ENCODE measurements at places on chromosomes 6 and 20.
A peak's percentile ranks its signal among the peaks of the same experiment; 100 is the strongest.

- peak; percentile 12 for DNase-seq
Observed at GRCh38 chr6:147127587-147127986, 76.6 kb upstream of the STXBP5 start.

DNA sequence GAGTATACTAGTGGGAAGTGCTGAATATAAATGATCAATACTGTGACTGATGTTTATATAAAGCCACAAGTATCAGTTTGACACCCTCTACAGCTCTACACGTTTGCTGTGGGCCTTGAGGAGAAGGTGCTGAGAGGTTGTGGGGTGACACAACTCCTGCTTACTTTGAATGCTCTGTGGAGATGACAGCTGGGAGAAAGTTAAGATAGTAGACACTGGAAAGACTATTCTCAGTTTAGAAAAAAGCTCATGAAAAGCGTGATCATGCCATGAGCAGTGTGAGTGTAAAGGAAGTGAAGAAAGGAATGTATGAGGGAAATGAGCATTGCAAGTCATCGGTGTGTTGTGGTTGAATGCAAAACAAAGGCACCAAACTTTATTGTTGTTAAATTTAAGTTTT lies 215.8 kb downstream of the UTRN start:
- DNase-seq: no peak

DNA sequence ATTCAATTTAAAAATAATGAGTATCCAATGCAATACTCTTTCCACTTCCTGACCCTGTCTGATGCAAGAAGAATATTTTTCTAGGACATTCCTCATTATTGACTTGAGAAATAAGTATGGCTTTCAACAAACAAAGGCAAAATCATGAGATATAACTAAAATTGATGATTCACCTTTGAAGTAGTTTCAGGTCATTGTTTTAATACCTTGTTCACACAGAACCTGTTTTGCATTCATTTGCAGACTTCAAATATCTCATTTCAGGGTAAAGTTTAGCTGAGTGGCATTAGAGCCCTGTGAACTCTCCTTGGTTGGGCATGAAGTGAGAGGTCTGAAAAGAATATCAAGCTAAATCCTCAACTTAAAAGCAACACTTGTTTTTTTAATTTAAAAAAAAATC lies 309.2 kb downstream of the NRN1 start:
- DNase-seq: no peak

GRCh38 chr6:105501826-105502344 lies 99.0 kb upstream of the PREP start:
- DNase-seq: no peak

DNA sequence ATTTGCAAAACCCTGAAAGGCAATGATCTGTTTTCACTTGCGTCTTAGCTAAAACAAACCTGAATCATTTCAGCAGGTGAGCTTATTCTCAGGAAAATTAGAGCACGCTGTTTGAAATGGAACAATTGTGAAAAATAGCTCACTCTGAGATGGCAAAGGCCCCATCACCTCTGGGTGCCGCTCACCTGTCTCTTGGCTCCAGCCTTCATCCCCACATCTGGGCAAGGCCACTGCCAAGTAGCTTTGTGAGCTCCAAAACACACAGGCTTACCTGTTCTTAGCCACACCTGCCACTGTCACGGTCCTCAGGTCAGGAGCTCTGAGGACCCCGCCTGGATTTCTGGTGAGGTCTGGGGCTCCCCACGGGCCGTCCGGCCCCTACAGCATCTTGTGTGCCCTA lies 66.7 kb downstream of the SMOC2 start:
- no peak for DNase-seq

DNA sequence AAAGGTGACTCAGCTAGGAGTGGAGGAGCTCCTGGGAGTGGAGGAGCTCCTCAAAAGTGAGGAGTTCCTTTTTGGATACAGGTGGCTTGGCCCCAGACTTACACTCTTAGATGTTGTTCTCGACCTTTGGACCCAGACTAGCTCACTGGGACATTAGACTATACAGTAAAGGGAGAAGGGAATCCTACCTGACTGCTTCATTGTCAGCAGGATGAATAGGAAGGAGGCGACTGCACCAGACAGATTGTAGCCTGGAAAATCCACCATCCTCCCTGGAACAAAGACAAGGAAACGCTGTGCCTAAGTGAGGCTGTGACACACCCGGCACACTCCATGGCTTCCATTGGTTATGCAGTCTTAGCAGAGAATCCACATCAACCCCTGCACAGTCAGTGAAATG lies at the start of gene BTNL2:
BTNL2 (minus strand) TSS at position 325 of the 400 bp plus-strand sequence; CDS start at position 267, 58 bp downstream.
- no peak for DNase-seq

- no peak for DNase-seq
Observed at GRCh38 chr20:59004763-59005522, 2.1 kb downstream of the CTSZ start.

- no peak for DNase-seq
Observed at GRCh38 chr6:22737331-22737730, 168.0 kb downstream of the HDGFL1 start.

GRCh38 chr6:48184648-48185047 lies 73.7 kb upstream of the PTCHD4 start:
- DNase-seq: no peak

DNA sequence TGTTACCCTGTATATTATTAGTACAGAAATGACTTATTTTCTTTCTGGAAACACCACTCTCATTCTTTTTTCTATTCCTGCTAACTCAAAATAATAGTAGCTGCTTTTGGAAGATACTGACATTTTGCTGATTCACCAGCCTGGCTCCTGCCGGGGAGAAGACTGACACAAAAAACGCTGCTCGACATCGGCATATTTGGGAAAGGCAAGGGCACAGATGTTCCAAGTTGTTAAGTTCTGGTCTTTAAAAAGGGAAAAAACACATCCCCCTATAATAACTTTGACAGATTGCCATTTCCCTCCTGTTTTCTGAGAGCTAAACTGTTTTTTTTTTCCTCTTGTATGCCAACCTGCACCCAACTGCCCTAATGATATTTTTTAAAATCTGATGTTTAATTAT lies 55.4 kb downstream of the CTNNBL1 start:
- no peak for DNase-seq

- DNase-seq: no peak
Observed at GRCh38 chr6:124149646-124150045, 346.0 kb downstream of the NKAIN2 start.

DNA sequence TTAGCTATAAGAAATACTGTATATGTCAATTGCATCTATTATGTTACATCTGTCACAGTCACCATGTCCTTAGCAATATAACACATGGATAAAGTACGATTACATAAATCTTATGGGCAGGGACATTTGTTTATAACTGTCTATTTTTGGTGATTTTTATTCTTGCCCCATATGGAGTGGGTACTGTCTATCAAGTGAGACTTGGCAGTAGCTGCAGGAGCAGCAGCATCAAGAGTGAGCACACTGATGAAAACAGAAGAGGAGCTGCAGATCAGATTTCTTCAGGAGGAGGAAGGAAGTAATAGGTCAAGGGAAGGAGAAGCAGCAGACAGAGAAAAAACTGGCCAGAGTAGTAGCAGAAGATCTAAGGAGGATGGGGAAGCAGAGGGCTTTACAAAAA lies 516.7 kb downstream of the C6orf118 start:
- DNase-seq: no peak

GRCh38 chr6:143136647-143137046 lies 76.0 kb downstream of the AIG1 start:
- no peak for DNase-seq

- DNase-seq: no peak
Observed at GRCh38 chr20:53826597-53827291, 233.1 kb upstream of the ZNF217 start.

- no peak for DNase-seq
Observed at GRCh38 chr20:10472871-10473270, 37.8 kb downstream of the SLX4IP start.

- no peak for DNase-seq
Observed at GRCh38 chr6:149940672-149940982, 1.2 kb upstream of the ULBP2 start.

GRCh38 chr6:163527291-163527690 lies 112.8 kb downstream of the QKI start:
- no peak for DNase-seq

DNA sequence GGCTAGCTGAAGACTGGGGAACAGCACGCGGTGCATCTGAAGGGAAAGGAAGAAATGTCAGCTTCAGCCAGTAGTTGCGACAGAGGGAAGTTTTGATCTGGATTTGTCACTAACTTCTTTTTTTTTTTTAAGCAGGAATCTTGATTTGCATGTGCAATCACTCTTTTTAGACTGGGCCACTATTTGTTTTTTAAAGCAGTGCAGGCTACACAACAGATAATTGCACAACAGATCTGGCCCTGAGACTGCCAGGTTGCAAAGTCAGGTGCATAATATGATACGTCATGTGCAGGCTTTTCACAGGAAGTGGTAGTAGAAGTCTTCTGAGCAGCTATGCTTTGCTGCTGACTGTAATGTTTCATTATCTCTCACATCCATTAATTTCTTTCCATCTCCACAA lies 13.5 kb downstream of the PFDN4 start:
- DNase-seq: no peak

GRCh38 chr6:1235825-1236224 lies 76.1 kb upstream of the FOXQ1 start:
- no peak for DNase-seq

GRCh38 chr6:13674533-13675190 lies 37.0 kb downstream of the RANBP9 start:
- DNase-seq: no peak

- DNase-seq: no peak
Observed at GRCh38 chr20:44394452-44394701, 38.9 kb downstream of the HNF4A start.

GRCh38 chr20:13199279-13199678 lies 21.8 kb upstream of the ISM1 start:
- DNase-seq: no peak

DNA sequence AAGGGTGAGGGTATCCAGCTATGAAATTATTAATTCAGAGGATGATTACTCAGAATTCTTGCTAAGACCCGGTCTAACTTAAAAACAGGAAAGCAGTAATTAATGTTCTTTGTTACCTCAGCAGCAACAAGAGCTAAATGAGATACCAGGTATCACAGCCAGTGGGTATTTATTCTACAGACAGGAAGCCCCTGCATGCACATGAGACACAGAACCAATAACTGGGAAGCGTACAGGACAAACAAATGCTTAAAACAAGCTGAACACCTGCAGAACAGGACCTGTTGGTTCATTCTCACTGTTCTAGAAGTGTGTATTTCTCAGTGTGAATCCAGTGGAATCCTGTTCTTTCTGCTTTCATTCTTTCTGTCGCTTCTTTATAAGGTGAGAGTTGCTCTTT lies 30.9 kb downstream of the SCML4 start:
- no peak for DNase-seq

- DNase-seq: no peak
Observed at GRCh38 chr20:20732641-20733040, 20.2 kb upstream of the RALGAPA2 start.

DNA sequence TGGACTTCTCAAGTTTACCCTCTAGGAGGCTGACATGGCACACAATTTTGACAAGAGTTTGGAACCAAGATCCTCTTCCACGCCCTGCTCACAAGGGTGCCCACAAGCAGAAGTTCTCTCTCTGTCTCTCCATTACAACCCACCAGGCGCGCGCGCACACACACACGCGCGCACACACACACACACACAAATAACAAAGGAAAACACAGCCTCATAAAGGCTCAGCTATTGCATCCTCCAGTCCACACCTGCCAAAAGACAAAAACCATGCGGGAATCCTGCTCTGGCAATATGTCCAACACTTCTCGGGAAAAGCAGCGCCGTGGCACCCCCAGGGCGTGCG lies 870 bp downstream of the PAK5 start:
- no peak for DNase-seq

DNA sequence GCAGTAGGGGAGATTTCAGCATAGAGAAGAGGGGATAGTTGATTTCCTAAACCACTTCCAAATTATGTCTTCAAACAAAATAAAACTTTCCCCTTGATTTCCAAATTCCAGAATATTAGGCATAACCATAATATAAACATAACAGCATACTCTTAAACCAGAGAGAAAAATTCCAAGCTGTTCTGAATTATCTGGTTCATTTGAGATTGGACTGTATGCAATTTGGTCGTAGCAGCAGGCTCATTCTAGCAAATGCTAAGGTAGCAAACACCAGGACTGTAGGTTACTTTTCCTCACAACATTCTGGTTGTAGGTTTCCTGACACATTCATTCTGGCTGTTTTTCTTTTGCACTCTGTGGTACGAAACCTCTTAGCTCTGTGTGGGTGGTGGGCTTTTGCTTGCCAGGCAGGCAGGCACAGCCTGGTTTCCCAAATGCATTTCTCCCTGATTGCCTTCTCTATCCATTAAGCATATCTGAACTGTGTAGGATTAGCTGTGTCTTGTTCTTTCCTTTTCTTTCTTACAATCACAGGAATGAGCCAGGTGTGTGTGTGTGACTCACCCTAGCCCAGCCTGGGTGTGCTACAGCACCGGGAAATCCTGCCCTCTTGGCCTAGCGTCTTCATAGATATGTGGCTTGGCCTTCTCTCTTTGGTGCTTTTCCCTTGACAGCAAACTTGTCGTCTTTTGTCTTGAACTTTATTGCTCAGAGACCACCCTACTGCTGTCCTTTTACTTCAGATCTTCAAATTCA lies 77.1 kb downstream of the JARID2 start:
- no peak for DNase-seq

DNA sequence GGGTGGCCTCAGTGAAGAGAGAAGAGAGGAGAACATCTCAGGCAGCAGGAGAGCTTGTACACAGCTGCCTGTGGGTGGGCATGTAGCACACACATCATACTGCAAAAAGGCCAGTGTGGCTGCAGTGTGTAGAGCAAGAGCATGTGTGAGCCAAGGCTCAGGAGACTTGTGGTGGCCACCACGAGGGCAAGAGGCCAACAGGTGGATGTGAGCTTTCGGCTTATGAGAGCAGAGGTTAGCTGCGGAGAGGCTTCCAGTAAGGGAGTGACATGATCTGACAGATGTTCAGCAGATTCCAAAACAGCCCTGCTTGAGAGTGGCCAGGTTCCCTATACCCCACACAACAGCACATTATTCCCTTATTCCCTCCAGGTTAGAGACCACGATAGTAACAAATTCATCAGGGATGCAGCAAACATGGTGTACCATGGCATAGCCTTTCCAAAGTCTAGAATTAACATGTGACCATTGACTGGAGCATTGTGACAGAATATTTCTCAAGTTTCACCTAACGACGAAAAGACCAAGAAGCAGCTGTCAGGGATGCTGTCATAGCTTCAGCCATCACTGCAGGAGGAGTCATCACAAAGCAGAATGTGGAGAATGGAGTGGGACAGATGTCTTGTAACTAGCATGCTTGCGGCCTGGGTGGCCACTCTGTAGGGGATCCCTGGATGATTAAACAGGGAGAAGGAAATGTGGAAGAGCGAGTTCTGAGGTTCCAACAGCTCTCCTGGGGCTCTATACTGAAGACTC lies 23.1 kb downstream of the HM13 start:
- no peak for DNase-seq
